ENCODE measurements at places on chromosomes 11 and 22.

DNA sequence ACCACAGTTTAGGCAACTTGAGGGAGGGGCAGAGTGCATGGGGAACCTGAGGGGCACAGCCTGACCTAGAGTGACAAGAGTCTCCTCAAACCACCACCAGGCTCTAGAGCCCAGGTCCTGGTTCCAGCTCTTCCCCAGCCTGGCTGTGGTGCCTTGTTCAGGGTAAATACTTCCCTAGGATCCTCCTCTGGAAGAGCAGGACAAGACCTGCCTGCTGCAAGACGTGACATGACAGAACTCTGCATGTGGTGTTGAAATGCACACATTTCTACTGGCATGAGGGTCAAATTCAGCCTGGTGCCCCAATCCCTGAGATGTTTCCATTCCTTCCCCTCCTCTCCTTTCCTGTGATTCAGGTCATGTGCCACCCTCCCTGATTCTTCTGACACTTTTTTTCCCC, 3.3 kb downstream of the SEC14L2 start:
- DNase-seq: no peak

GRCh38 chr11:102120437-102120973, 10.3 kb downstream of the YAP1 start:
- DNase-seq: no peak

DNA sequence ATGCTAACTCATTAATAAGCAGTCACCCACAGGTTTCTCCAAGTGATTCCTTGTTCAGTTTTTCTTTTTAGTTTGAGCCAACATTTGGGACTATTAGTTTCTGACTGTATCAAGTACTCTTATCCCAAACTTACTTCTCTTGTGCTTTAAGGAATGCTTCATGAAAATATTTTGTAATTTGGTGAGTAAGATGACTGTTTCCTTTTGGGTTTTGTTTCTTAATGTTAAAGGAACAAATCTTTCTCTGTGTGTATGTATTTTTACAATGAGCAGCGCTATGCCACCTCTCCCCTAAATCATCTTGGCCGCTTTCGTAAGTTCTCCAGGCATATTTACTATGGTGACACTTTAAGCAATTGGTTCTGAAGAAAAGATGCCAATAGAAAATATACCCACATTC, 72.4 kb downstream of the LDLRAD3 start:
- DNase-seq: no peak

GRCh38 chr11:14240221-14240620, 118.8 kb downstream of the RRAS2 start:
- DNase-seq: no peak

- DNase-seq: no peak
Observed at GRCh38 chr22:49268924-49269323, 558.7 kb downstream of the BRD1 start.

DNA sequence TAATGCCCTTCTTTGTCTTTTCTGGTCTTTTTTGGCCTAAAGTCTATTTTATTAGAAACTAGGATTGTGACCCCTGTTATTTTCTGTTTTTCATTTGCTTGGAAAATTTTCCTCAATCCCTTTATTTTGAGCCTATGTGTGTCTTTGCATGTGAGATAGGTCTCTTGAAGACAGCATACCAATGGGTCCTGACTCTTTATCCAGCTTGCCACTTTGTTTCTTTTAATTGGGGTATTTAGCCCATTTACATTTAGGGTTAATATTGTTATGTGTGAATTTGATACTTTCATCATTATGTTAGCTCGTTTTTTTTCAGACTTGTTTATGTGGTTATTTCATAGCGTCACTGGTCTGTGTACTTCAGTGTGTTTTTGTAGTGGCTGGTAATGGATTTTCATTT, 682.6 kb downstream of the JRKL start:
- DNase-seq: no peak

DNA sequence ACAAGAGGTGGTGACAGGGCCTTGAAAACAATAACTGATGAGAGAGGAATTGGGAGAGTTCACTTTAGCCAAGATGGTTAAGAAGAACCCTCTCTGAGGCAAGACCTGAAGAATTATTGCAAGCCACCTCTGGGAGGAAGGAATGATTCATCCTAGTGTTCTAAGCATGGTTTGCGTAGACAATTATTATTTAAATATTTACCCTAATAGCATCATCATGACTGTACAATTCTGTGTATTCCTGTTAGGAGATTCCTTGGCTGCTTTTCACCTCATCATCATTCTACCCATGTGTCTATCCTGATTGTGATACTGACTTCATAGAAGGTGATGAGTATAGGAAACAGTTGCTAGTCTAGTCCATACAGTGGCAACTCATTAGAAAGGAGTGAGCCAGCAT, 264.4 kb downstream of the DDX10 start:
- DNase-seq: no peak

DNA sequence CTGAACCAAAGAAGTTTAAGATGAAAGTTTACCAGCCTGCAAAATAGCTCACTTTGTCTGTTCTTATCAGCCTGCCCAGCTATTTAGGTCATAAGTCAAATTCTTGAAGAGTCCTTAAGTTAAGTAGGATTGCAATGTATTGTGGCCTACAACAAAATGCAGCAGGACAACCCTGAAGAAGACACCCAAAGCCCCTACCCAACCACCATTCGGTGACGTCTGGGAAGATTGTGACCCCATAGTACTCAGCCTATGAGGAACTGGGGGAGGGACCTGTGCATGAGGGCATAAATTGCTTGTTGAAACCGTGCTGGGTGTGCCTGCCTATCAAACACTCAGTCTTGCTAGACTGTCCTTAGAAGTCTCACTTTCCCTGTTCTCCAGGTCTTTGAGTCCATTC, 50.5 kb upstream of the FDX1 start:
- no peak for DNase-seq

GRCh38 chr11:120964857-120965256, 59.0 kb upstream of the TBCEL start:
- DNase-seq: no peak

GRCh38 chr11:12993626-12994025, 15.5 kb upstream of the RASSF10 start:
- DNase-seq: no peak

GRCh38 chr11:44593251-44593650, 27.8 kb downstream of the CD82 start:
- no peak for DNase-seq

DNA sequence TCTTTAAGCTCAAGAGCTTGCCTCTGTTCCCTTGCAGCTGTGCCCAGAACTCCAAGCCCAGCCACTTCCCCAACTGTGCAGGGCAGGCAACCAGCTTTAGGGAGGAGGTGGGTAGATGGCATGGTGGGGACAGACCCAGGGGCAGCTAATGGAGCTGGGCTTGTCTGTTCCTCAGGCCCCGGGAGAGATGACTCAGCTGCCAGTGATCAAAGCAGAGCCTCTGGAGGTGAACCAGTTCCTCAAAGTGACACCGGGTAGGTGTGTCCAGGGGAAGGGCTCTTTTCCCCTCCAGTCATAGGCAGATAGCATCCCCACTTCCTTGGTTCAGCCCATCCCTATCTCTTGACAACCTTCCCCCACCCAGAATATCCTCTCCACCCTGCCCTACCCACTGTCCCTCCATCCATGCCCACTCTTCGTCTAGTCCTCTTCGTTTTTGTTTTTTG, 32.4 kb downstream of the CREB3L1 start:
- DNase-seq: no peak

DNA sequence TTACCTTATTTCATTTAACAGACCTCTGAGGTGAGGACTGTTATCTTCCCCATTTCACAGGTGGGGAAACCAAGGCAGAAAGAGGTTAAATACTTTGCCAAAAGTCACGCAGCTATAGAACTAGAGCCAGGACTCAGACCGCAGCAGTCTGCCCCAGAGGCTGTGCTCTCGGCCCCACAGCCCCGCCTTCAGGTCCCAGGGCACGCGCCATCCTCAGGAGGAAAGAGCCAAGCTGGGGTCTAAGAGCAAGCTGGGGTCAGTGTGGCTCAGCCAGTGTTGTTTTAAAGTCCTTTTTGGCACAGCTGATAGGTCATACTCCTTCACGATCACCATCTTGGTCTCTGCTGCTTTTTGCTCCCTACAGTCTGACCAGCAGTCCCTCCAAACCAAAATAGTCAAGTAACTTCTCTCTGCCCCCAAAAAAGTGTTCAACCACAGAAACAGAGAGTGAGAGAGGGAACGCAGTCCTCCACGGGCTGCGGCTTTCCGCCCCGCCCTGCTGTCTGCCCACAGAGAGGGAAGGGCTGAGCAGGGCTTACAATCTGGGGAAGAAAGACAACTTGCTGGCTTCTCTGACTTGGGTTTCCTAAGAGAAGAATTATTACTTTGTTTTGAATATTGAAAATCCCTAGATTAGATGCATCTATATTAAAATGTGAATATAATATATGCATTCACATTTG, 137.2 kb upstream of the OPCML start:
- no peak for DNase-seq

- DNase-seq: peak; percentile 71
Observed at GRCh38 chr22:19756288-19757128, 4.1 kb upstream of the TBX1 start.

DNA sequence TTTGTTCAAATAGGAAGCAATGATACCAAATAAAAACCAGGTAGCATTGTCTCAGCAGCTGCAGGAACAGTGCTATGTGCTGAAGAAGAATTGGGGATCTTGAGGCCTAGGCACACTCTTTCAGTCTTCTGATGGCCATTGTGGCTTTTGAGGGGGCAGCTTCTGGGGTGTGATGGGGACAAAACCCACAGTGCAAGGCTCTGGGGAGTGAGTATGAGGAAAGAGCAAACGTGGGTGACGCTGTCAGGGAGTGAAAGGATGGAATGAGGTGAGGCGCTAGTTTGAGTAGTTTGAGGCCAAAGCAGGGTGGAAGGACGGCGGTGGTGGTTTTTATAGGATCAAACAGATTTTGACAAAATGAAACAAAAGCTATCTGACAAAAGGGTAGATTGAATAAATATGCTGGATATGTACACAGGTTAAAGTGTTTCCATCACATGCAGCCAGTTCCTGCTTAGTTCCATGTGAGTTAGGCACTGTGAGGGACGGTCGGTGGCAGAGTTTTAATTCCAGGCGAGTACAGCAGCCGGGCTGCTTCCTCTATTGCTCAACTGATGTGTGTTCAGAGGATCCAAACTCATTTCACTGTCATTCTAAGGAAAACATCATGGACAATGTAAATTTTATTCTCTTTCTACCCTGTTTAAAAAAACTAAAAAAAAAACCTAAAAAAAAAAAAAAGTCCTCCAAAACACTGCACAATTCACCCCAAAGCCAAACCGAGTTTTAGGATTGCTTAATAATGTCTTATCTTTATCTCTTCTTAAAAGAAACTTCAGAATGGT, 18.9 kb downstream of the ADAMTS15 start:
- DNase-seq: no peak

GRCh38 chr22:46242076-46242475, 8.0 kb downstream of the CDPF1 start:
- no peak for DNase-seq

GRCh38 chr22:46072981-46073682, 77.2 kb upstream of the PPARA start:
- DNase-seq: peak; percentile 28

DNA sequence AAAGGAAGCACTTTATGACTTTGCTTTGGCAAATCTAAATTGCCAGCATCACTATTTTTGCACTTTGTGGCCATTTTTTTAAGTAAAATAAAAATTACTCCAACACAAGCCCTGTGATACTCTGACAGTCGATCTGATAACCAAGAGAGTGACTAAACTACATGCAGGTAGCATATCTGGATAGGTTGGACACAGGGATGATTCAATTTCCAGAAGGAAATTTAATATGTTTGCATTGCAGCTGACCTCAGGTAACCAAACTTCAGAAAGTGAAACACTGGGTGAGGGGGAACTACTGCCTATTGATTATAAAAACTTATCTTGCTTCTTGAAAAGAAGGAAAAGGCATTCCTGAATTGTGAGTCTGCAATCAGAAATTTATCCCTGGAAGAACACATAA, 13.9 kb downstream of the OR5B3 start:
- no peak for DNase-seq

GRCh38 chr22:37418627-37419369, 8.5 kb downstream of the ELFN2 start:
- no peak for DNase-seq

- no peak for DNase-seq
Observed at GRCh38 chr11:124608147-124608546, 3.1 kb upstream of the PANX3 start.

- no peak for DNase-seq
Observed at GRCh38 chr22:40026641-40027040, 31.9 kb downstream of the FAM83F start.

- DNase-seq: no peak
Observed at GRCh38 chr22:49948116-49948957, 12.2 kb upstream of the PIM3 start.

GRCh38 chr11:77411717-77412441, 62.0 kb downstream of the PAK1 start:
- DNase-seq: peak; percentile 90

- DNase-seq: no peak
Observed at GRCh38 chr11:124481365-124482323, 36.1 kb upstream of the OR8B8 start.

GRCh38 chr22:32680277-32680676, 121.2 kb upstream of the TIMP3 start:
- no peak for DNase-seq

DNA sequence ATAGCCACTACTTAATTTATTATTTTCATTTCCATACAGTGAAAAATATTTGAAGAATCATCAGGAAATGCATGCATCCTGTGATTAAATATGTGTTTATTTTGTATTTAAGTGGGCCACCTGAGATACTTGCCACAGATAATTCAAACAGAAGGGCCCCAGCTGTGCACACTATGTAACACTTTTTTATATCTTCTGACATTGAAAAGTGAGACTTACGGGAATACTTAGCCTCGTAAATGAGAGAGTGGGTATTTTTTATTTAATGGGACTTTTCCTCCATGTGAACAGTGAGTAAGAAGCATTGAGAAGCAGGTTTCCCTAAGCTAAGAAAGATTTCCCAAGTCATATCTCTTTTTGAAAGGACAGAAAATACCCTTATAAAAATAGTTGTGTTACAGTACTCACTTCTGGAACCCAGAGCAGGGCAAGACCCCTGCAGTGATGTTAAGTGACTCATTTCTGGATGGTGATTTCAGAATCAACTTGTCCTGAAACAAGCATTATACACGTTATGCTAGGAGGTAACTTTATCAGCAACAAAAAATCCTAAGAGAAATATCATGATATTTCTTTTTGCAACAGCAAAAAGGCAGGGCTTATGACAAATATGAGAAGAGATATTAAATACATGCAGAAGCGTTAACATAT, 478.1 kb upstream of the CHORDC1 start:
- DNase-seq: no peak

DNA sequence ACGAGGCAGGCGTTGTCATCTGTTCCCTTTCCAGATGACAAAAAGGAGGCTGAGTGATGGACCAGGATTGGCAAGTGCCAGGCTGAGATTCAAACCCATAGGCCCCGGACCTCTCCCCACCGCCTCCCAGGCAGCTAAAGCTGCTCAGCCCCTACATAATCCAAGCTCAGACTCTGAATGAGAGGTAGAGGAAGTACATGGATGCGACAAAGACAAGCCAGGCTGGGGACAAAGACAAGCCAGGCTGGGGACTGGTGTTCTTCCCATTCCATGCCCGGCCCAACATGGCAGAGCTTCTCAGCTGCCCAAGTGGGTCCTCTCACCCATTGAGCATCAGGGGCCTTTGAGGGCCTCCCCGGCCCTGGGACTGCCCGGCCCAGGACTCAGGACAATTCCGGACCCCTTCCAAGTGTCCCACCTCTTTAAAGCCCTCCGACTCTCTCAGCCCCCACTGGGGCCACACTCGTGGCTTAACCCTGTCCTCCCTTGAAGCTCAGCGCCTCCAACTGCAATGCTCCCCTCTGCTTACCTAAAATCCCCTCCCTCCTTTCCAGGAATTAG, 4.8 kb downstream of the MFNG start:
- DNase-seq: no peak

GRCh38 chr11:24524156-24524555, 27.3 kb downstream of the LUZP2 start:
- no peak for DNase-seq
